ENCODE measurements at places on chromosomes 16 and 17.

- DNase-seq = no peak
Measured at GRCh38 chr17:1120596-1121441, 59.0 kb downstream of the ABR start.

DNA sequence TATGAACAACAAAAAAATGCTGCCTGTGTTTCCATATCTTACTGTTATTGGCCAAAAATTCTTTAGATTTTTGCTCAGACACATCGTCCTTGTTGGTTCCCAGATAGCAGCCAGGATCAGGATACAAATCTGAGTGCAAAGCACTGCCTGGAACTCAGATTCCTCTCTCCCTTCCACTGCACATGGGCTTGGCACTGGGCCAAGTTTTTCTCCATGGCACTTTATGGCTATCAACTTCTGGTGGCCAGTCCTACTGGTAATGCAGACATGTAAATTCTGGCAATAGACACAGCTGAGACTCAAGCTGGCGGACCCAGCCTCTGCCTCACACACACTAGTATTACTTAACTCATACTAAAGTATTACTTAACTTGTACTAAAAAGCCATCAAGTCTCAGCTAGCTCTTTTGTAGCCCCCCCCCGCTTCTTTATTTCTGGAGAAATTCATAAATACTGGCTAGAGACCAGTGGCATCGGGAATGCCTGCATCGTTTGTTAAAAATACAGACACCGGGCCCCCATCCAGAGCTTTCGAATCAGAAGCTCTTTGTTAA is 181.2 kb upstream of the COX10 start:
- DNase-seq = no peak

DNA sequence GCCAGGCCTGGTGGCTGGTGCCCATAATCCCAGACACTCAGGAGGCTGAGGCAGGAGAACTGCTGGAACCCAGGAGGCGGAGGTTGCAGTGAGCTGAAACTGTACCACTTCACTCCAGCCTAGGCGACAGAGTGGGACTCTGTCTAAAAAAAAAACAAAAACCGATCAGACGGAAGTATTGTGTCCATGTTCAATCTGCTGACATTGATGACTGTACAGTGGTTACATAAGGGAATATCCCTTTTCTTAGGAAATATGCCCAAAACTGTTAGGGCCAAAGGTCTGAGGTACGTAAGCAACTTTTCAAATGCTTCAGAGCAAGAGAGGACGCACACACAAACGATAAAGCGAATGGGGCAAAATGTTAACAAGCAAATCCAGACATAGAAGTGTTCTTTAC is 69.8 kb upstream of the DNAH17 start:
- DNase-seq = no peak

DNA sequence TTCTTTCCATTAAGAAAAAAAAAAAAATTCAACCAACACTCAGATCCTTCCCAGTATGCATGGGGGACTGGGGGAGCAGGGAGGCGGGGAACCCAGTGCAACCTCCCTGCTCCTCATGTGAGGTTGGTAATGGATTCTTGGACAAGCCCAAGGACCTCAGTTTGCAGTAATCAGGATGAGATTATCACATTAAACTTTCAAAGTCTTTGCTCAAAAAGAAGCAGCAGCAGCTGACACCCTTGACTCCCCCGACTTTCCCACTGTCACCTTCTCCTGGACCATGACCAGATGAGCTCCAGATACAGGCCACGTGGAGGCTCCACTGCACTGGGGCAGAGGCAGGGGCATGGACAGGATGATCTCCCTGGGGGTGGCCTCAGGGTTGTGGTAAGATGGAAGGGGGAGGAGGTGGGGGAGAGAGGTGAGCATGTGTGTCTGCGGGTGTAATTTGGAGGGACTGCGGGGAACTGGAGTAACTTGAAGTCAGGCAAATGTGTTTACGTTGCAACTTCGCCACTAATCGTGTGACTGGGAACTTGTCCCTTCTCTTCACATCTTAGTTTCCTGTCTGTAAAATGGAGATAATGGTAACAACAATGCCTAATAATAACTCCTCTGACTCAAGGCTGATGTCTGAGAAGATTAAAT is 19.8 kb downstream of the ZNF385C start:
- DNase-seq = no peak

- no peak for DNase-seq
Measured at GRCh38 chr16:29192329-29193247, 207.7 kb downstream of the LAT start.

Measured in substantia nigra (tissue), 51 donors.